ENCODE measurements at places on chromosomes 7 and 10.

DNA sequence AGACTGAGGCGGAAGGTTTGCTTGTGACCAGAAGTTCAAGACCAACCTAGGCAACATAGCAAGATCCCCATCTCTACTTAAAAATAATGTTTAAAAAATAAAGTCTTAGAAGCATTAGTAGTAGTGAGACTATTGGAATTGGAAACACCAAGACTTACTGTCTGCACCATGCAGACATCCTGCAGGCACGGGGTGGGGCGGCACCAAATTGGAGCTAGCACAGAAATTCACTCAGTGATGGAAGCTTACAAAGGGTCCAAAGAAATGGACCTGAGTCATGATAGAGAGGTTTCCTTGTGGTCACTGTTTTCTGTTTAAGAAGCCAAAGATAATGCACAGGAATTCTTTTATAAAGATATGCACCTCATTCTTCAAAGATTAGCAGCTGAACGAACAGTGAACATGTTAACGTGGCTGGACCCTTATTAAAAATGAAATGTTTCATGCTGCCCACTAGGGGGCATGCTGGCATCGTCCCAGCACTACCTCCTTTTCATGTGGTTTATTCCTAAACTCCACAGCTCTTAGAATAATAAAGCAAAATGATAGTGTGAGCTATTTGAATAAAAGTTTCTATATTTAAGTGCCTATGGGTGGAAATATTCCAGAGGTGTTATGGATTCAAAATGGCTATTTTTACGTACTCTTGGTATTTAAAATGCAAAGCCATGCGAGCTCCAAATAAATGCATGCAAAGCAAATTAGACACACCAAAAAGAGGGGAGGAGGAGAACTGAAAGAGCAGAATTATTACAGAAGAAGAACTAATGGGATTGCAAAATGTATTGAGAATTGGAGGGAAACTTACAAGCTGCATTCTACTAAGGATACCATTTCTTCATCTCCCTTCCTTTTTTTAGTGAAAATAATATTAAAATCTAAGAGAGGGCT is 28.6 kb downstream of the PDSS1 start:
- DNase-seq, result peak; percentile 75

- no peak for DNase-seq
Measured at GRCh38 chr7:156374335-156374734, 266.2 kb upstream of the RNF32 start.

DNA sequence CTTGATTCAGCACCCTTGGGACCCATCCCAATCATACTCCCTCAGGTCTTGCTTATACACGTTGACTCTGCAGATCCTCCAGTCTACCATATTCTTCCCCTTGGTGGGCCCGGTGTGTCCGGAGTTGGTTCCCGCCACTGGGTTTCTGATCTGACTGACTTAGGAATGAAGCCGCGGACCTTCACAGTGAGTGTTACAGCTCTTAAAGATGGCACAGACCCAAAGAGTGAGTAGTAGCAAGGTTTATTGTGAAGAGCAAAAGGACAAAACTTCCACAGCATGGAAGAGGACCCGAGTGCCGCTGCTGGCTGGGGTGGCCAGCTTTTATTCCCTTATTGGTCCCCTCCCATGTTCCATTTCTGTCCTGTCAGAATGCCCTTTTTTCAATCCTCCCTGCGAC is 5.9 kb upstream of the GDF10 start:
- no peak for DNase-seq

GRCh38 chr10:48605786-48606529 is 1.1 kb upstream of the ARHGAP22 start:
- DNase-seq, result no peak

- DNase-seq, result no peak
Measured at GRCh38 chr7:154770361-154770760, 232.6 kb downstream of the PAXIP1 start.

- no peak for DNase-seq
Measured at GRCh38 chr7:17781491-17782215, 158.6 kb downstream of the SNX13 start.

- no peak for DNase-seq
Measured at GRCh38 chr7:73841689-73842066, 638 bp downstream of the METTL27 start.

GRCh38 chr7:132739271-132739955 is 163.1 kb upstream of the PLXNA4 start:
- DNase-seq, result peak; percentile 47

Data from globus pallidus (tissue), 1 donor.